Vagina (tissue), 2 donors: ENCODE measurements at places on chromosomes 1 and 21. TPM values are rescaled to one million over a fixed set of nuclear protein-coding genes. Genes with fewer than 3 reads are reported as not detected.

- DNase-seq: no peak
These were observed 35.4 kb upstream of the LRRC8B start for GRCh38 chr1:89489047-89489729.

GRCh38 chr1:79547514-79547913 is 541.0 kb upstream of the ADGRL4 start:
- DNase-seq: no peak

LRRN2 gene
- total RNA-seq: 3.4 TPM

GUCA2A gene
- not detected for total RNA-seq

DNA sequence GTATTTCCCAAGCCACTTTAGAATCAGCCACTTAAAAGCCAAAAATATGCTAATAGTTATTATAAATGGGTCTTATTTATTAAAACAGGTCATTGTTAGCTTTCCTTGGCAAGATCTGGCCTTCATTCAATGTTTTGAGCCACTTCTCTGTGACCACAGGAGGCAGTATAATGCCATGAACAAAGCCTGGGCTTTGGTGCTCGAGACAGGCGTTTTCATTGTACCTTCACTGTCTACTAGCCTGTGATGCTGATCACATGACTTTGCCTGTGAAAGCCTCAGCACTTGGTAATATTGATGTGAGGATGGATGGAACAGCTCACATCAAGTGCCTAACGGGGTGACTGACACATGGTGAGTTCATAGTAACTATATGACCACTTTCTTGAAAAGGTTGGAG is 217.0 kb downstream of the RWDD3 start:
- no peak for DNase-seq

ZSWIM5 gene
- total RNA-seq: 2.7 TPM

DNA sequence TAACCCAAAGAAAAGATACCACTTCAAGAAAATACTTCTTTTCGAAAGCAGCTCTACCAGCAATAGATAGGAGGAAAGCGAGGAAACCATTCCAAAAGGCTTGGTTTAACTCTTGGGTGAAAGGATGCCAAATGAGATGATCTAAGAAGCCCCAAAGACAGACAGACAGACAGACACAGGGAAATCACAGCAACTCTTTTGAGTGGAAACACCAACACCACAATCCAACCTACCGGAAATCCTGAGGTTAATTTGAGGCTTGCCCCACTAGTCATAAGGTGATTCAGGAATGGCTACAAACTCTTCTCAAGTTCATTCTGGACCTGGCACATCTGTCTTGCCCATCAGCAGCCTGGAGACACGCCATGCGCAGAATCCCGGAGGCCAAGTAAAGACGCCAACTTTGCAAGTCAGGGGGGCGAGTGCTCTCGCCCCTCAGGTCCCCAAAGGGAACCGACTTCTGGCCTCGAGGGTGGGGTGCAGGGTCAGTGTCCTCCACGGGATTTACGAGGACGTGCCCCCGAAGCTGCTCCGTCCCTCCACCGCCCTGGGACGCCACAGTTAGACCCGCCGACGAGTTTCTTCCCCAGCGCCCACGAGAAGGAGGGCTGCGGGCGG is 778 bp downstream of the EVI5 start:
- DNase-seq: no peak
